Activated CD4-positive, alpha-beta T cell treated with anti-CD3 and anti-CD28 coated beads, Interleukin-2, amount 10 ng/mL, durations not matched to agents 24 days and 14 days (primary cell): ENCODE measurements at places on chromosomes 7 and 10. TPM values are rescaled to one million over a fixed set of nuclear protein-coding genes. Genes with fewer than 3 reads are reported as not detected.

DNA sequence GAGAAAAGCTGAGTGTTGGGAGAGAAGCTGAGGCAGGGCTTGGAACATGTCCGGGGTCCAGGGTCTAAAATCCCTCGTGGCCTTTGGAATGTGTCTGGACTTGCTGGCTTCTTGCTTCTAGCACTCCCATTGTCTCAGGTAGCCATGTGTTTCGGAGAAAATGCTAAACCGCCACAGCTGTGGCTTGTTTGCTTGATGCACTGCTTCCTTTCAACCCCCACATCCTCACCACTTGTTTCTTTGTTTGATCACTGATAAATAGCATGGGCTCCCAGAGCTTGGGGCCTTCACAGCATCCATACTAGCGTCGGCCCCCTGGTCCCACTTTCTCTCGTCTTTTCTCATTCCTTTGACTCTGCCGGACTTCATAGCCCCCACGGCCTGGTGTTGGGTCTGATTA is 102.7 kb downstream of the ANKRD26 start:
- peak; percentile 67 for DNase-seq

DNA sequence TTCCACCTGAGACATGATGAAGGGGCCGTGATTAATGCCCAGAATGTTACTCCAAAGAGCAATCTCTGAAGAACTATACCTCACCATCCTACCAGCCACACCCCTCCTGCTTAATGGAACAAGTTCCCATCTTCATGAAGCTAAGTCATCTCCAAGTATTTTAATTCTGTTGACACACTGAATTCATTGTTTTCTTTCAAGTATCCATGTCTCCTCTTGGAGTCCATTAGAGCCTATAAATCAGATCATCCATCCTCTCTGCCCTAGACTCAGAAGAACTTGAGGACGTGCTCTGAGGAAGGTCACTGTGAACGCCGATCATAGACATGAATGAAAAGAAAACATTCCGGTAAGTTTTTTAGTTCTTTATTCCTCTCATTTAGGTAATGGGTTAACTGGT is 126.8 kb downstream of the RSU1 start:
- DNase-seq = no peak

DNA sequence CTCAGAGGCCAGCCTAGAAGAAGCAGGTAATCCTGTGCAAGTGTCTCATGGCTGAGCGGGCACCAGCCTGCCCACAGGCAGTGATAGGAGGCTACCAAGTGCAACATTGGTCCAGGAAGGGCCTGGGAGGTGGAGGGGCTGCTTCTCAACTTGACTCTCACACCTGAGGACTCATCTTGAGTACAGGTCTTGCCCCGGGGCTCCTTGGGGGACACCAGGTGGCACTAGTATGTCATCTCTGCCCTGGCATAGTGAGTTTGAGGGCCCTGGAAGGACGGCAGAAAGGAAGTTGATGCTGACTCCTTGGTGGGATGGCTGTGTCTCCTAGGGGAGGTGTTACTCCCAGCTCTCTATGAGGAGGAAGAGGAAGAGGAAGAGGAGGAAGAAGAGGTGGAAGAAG is 2.3 kb downstream of the CCDC136 start:
- DNase-seq = peak; percentile 71

The SFRP4 gene
- not detected in 2 replicates for total RNA-seq

- DNase-seq = peak; percentile 61
Observed at GRCh38 chr7:26681819-26682418, 182.5 kb downstream of the SKAP2 start.

GRCh38 chr7:41164440-41164839 is 538.5 kb downstream of the INHBA start:
- DNase-seq = no peak

DNA sequence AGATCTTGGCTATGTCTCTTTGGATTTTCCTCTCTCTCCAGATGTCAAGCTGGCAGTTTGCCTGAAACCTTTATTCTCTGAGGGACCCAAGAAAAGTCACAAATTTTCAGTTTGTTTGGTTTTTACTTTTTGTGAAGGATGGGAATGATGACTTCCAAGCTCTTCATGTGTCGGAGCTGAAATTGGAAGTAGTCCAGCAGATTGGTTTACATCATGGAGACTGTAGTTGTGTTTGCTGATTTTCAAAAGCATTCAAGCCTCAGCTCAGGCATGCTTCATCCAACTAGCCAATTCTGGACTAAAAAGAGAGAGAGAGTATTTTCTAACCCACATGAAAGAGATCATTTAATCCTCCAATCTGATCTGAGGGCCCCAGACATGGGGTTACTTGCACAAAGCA is 326.2 kb upstream of the AUTS2 start:
- no peak for DNase-seq

DNA sequence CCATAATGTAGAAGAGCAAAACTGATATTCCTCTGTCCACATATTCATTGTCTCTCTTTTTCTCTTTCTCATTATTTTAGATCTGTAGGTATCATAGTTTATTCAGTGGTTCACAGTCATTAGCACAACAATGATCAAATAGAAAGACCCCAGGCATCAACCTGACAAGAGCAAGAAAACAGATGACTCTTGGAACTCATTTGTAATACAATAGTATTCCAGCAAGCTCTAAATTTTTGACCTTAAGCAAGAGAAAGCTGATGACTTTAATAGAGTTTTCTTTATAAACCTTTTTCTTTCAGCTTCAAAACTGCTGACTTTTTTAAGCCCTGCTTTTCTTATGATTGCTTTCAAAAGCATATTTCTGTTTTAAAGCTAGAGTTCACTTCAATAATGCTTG is 507.5 kb upstream of the SORCS1 start:
- DNase-seq = no peak

DNA sequence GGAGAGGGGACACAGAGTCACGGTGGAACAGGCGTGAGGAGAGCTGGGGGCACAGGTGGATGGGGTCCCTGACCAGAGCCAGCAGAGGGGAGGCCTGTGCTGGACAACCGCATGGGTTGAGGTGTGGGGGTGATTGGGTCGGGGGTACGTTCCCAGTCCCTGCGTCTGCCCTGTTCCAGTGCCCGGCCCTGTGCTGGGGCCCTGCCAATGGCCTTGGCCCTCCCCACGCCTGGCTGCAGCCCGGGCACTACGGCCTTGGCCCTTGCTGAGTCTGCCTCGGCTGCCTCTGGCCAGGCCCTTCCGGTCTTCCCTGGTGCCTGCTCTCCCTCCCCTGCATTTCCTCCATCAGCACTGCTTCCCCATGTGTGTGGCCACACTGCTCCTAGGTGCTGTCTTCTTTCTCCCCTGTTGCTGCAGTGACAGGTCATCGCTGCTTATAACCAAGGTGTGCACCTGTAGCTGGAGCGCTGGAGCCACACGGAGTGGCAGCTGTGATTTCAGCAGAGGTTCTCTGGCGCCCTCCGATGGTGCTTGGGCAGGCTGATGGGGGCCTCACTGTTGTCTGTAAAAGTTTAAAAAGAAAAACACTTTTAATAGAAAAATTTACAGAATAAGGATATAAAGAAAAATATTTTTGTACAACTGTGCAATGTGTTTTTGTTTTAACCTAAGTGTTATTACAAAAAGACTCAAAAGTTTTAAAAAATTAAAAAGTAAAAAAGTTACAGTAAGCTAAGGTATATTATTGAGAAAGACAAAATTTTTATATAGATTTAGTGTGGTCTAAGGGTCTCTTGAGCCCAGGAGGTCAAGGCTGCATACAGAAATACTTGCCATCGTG is 45.2 kb upstream of the BHLHA15 start:
- peak; percentile 85 for DNase-seq

The C10orf71 gene
- total RNA-seq = not detected in 2 replicates

- peak; percentile 88 for DNase-seq
Observed at GRCh38 chr10:94320285-94320914, 42.3 kb downstream of the NOC3L start.

DNA sequence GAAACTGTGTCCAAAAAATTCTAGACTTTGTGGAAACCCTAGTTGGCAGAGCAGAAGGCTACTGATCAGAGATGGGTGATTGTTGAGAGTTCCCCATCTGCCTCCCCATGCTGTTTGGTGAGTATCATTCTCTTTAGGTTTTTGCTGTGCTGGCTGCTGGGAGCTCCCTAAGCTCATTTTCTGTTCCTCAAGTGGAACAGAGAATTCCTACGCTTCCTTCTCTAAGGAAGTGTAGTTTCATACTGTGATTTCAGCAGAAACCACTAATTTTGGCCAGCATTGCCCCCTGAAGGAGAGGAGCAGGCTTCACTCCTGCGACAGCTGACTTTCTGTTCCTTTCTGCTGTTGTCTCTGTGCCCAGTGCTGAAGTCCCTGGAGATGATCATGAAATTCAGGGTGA is 355.3 kb upstream of the NPVF start:
- no peak for DNase-seq

DNA sequence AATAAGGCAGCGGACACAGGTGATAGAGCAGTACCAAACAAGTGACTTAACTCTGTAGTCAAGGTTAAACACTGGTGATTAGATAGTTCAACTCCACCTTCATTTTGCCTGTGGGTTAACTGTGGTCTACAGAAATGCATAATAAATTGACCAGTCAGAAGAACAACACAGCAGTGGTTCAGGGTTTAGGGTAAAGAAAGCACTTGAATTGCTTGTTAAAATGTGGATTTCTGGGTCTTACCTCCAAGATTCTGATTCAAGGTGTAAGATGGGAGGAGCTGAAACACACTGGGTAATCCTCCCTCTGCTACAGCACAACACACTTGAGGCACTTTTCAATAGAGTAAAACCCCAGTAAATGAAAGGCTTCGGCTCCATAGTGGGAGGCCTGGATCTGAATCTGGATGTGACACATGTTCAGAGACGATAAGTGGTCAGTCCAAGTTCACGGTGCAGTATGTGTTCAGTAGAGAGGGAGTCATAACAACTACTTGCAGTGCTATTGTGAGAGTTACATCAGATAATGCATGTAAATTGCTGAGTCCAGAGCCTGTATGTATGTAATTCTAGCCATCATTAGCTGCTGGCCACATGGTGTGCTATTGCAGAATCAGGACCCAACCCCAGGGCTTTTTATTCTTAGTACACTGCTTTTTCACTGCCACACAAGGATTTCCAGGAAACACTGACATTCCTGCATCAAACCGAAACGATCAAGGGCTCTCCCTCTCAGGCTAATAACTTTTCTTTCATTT is 141.7 kb downstream of the SORCS1 start:
- no peak for DNase-seq

- DNase-seq = no peak
Observed at GRCh38 chr10:129594811-129595210, 127.8 kb downstream of the MGMT start.

DNA sequence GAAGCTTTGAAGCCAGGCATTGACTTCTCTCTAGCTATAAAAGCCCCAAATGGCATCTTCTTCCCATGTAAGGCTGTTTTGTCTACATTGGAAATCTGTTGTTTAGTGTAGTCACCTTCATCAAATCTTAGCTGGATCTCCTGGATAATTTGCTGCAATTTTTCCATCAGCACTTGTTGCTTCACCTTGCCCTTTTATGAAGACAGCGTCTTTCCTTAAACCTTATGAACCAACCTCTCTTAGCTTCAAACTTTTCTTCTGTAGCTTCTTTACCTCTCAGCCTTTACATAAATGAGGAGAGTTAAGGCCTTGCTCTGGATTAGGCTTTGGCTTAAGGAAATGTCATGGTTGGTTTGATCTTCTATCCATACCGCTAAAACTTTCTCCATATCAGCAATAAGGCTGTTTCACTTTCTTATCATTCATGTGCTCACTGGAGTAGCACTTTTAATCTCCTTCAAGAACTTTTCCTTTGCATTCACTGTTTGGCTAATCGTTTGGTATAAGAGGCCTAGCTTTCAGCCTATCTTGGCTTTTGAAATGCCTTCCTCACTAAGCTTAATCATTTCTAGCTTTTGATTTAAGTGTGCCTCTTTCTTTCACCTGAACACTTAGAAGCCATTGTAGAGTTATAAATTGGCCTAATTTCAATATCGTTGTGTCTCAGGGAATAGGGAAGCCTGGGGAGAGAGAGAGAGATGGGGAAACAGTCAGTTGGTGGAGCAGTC is 803.2 kb downstream of the LRMDA start:
- DNase-seq = no peak

DNA sequence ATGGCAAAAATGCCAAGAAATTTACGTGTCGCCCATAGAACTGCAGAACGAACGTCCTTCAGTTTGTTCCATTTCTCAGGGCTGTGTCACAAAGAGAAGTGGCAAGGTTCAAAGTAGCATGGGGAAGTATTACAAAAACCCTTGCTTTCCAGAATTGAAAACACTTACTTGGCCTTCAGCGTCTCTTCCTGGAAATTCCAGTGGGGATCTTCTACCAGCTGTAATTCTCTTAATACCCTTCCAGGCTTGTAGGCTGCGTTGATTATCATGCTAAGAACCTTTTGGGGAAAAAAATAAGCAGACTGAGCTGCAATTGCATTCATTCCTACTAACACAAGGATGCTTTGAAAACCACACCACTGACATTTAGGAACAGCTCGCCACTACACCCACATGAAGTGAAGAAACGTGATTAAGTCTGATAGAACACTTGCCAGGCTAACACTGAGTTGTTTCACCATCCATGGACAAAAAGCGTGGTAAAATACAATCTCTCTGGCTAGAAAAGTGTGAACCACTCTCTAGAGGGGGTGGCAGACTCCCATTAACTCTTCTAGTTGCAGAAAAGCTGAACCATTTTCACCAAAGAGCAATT is 222.3 kb downstream of the SFMBT2 start:
- no peak for DNase-seq

The ACTL6B gene
- not detected in 2 replicates for total RNA-seq

The CARD11 gene
- 93.4 and 96.2 TPM in 2 replicates for total RNA-seq

GRCh38 chr10:77163670-77164348 is 473.8 kb downstream of the KCNMA1 start:
- no peak for DNase-seq

GRCh38 chr10:121183707-121184106 is 332.5 kb downstream of the WDR11 start:
- DNase-seq = no peak

DNA sequence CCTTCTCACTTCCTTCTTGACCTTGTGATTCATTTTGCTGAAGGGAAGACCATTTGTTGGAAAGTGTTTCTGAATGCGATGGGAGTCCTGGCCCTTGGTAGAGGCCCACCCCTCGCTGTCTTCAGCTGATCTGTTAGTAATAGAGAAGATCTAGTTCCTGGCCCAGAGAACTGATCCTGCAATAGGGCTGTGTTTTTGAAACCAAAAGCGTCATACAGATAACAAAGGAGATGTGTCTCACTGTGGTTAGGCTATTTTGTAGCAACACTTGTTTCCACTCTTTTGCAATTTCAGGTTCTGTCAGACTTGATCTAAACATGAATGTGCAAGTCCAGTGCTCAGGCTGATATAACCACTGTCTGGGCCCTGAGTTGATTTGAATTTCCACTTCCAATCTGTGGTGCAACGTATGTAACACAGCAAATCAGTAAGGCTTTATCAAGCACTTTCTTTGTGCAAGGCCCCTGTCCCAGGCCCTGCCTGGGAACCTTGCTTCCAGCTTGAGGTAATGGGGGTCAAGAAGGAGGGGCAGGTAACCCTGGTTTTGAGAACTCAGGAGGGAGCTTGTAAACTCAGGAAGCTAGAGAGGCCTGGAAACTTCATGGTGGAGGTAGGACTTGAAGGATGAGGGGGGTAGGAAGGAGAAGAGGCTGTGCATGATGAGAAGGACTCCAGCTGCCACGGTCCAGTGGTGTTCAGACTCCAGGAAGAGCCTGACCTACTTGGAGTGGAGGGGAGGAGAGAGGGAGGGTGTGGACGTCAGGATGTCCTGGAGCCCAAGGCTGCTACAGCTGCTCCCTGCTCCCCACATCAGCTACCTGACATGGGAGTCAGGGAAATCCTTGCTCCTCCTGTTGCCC is 42.2 kb upstream of the SRGN start:
- DNase-seq = peak; percentile 83

The RARRES2 gene
- not detected in 2 replicates for total RNA-seq

GRCh38 chr10:11530806-11531205 is 80.6 kb downstream of the USP6NL start:
- DNase-seq = no peak

The H2BK1 gene
- 0.83 TPM in 1 of 2 replicates, not detected in the other for total RNA-seq

The TMEM270 gene
- not detected in 2 replicates for total RNA-seq

The ENO4 gene
- total RNA-seq = not detected in 2 replicates
